ENCODE measurements at places on chromosomes 1 and 21.

DNA sequence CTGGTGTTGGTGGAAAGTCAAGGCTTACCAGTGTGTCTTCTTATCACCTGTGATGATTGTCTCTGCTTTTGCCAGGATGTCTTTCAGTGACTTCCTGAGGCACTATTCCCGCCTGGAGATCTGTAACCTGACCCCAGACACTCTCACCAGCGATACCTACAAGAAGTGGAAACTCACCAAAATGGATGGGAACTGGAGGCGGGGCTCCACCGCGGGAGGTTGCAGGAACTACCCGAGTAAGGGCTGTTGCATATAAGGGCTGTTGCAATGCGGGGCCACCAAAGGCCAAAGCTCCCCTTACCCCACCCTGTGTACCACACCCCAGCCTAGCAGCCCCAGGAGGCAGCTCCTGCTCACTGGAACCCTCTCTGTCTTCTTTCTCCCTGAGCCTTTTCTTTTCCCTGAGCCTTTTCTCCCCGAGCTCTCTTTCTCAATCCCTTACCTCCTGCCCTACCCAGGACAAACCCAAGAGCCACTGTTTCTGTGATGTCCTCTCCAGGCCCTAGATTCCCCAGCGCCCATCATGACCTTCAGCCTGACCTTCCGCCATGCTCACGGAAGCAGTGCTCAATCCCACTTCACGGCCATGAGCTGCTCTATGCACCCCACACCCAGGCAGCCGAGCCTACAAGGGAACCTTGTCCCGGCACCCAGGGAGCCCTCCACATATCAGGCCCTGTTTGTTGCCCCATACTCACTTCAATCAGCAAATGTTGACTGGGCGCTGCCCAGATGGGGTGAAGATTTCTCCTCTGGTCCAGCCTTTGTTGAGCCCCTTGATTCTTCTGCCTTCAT lies 40.6 kb downstream of the CAPN2 start:
- no peak for DNase-seq

- no peak for DNase-seq
Measured at GRCh38 chr1:179095924-179096323, 14.1 kb downstream of the TOR3A start.

DNA sequence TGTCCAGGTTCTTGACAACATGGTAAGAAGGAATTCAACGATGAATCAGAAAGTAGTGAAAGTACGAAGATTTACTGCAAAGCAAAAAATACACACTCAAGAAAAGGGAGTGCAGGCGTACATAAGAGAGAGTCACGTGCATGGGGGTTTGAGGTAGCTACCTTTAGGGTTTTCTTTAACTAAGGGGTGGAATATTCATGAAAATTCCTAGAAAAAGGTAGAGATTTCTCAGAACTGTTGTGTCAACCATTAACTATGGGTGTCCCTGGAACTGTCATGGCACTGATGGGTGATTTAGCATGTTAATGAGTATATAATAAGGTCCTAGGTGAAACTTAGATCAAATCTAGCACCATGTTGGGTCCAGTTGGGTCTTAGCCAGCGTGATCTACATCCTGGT lies 22.5 kb upstream of the SYDE2 start:
- no peak for DNase-seq

DNA sequence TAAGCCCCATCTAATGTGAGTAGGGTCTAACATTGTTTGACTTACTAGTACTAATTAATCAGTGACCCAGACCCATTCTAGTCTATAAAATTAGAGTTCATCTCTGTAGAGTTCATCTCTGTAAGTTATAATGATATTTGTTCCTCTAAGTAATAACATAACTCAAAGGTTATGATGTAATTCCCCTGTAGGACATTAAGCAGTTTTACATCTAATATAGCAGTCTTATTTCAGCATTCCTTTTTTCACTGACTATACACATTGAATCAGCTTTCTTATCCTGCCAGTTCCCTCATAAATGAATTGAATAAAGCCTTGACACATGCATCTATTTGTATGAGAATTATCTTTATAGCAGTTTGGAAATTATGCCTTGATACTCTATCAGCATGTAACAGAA lies 90.9 kb downstream of the SH3GLB1 start:
- no peak for DNase-seq

DNA sequence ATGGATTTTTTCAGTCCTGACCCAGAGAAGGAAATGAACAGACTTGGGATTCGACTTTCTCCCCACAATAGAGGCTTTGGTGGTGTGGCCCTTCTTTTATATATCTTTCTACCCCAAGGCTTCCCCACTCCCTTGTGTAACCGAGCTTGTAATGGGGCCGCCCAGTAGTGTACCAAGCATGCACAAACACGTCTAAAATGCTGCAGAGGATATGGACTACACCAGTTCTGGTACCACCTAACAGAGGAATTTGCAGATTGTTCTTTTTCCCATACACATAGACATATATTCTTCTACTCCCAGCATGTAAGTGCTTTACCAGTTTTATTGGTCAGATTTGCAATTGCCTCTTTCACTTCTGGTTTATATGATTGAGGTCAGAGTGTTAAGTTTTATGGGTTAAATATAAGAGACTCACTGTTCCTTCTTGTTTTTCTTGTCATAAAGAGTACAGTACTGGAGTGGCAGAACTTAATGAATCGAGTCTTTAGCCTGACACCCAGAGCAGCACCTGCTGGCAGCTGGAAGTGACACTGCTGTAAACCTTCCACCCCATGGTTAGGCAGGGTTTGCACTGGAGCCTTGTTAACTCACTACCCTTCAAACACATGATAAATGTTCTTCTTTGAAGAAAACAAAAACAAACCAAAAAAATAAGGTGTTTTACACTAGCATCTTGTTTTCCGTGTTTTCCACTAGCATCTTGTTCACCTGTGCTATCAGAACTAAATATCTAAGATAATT lies 198.6 kb downstream of the PTPRC start:
- no peak for DNase-seq

DNA sequence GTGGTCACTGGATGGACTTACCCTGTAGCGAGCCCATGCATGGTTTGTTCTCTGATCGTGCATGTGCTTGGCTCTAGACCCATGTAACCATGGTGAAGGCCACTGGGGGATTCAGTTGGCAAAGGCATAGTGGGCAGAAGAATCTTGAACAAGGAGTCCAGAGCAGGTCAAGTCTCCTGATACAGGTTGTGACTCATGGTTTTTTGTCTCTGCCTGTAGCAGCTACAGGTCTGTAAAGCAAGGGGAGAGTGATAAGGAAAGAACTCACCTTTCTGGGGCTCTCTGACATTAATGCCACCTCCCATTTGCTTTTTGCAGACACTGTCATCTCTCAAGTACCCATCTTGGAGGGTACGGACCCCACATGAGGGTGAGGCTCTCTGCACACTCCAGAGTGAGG lies 153.4 kb upstream of the CAMK1G start:
- DNase-seq, result no peak

DNA sequence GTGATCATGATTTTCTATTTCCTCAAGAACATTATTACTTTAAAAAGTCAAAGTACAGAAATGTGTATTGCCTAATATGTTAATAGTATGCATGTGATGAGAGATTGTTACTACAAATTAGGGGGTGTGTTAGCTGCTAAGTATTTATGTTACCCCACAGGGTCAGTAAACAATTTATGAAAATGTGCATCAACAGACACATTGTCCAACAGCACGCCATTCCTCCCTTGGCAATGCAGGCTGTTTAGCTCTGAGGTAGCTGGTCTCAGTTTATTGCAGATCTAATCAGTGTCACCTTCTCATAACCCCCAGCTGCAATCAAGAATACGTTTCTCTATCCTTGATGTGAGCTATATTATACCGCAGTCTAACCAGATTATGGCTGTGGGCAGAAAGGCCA lies 99.4 kb downstream of the TNR start:
- DNase-seq, result no peak

GRCh38 chr1:241600496-241600901 lies 39.7 kb downstream of the CHML start:
- no peak for DNase-seq

DNA sequence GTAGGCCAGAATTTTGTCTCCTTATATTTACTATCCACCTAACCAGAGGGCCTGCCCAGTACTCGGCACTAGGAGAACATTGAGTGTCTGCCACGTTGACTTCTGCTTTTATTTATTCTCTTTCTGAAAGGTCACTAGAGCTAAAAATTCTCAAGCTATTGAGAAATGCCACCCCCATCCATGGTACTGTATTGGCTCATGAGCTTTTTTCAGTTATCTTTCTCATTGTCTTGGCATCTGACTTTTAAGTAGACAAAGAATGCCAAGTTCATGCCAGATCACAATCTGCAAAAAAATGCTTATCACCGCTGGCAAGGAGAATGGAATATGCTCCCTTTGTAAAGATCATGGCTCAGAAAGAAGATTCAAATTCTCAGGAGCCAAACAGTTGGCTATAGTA lies 49.8 kb upstream of the MROH9 start:
- DNase-seq, result no peak

DNA sequence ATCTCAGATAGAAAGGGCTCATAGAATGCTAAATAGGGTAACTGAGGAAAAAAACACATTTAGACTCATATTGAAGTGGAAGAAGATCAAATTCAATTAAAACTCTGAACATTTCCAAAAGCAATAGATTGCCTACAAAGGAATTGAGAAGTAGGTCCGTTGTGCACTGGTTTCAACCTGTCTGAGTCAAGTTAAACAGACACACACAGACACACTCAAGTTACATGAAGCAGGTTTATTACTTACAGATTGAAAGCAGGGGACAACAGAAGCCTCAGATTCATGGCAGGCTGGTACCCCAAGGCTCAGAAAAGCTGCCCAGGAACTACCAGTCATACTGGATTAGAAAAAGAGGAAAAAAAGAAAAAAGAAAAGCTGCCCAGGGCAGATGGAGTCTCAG lies 20.7 kb upstream of the S100A2 start:
- no peak for DNase-seq

GRCh38 chr1:30942326-30942963 lies 33.9 kb upstream of the SDC3 start:
- DNase-seq, result no peak

- no peak for DNase-seq
Measured at GRCh38 chr1:164602480-164603093, 43.6 kb downstream of the PBX1 start.

DNA sequence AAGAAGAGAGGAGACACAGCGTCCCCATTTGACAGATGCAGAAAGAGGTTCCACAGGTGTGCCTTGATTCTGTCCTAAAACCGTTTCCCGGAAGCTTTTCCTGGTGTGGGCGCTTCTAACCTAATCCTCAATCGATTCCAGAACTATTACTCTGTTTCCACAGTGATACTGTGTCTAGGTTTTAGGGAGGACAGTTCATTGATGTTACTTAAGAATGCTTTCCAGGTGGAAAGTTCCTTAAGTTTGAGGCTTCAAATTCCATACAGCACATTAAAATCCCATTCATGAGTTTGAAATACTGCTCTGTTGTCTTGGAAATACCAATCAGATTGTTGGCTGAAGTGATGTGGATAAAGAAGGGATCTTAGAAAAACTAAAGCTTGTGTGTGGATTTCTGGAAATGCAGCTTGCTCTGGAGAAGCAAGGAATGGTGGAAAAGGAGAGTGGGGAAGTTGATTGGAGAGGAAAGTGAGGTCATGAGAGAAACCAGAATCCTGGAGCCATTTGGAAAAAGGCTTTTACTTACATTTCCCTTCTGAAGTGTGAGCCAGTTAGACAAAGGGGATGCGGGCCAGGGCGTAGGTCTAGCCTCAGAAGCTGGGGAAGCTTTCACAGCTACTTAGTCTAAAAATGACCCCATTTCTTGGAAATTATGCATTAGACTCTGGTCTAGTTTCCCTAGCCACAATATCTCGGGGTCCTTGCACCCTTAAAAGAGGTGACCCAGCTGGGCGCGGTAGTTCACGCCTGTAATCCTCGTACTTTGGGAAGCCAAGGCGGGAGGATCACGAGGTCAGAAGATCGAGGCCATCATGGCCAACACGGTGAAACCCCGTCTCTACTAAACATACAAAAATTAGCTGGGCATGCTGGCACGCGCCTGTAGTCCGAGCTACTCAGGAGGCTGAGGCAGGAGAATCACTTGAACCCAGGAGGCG lies 6.7 kb downstream of the ELF3 start:
- no peak for DNase-seq

DNA sequence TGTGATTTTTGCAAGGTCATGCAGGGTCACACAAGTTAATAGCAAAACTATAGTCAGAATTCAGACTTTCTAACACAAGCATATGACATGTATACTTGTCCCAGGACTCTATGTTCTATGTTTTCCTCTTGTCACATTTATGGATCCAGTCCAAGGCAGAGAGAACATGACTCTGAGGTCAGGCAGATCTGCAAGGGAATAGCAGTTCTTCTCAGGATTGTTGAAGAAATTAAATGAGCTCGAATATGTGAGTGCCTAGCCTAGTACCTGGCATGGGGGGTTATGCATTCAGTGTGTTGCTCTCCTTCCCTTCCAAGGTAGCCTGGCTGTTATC lies 9.5 kb upstream of the RPTN start:
- no peak for DNase-seq

GRCh38 chr1:23214640-23215039 lies 2.7 kb downstream of the HTR1D start:
- DNase-seq, result no peak

DNA sequence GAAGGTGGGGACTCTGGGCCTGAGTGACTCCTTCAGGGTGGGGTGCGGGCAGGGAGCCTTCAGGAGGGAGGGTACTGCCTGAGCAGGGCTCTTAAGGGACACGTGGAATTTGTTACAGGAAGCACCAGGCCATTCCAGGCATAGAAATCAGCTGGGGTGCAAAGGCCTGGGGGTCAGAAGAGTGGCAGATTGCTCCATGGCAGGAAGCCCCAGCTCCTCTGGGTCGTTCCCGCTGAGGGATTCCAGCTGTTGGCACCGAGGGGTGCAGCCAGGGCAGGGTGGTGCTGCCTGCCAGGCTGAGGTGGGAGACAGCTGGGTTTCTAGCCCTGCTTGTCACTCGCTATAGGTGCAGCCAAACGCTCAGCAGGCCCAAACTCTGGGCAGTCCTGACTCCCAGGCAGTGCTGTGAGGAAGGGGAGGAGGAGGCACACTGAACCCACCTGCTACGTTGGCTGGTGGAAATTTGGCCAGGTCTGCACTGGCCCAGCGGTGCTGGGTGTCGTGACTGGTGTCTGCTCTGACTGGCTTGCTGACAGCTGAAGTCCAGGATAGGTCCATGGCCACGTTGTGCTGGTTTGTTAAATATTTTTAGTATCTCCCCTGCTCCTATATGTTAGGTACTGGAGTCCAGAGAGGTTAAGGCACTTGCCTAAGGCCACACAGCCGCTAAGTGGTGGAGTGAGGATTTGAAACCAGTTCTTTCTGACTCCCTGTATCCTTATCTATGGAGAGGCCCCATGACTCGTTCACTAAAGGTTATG lies 19.3 kb downstream of the TNFRSF1B start:
- no peak for DNase-seq

DNA sequence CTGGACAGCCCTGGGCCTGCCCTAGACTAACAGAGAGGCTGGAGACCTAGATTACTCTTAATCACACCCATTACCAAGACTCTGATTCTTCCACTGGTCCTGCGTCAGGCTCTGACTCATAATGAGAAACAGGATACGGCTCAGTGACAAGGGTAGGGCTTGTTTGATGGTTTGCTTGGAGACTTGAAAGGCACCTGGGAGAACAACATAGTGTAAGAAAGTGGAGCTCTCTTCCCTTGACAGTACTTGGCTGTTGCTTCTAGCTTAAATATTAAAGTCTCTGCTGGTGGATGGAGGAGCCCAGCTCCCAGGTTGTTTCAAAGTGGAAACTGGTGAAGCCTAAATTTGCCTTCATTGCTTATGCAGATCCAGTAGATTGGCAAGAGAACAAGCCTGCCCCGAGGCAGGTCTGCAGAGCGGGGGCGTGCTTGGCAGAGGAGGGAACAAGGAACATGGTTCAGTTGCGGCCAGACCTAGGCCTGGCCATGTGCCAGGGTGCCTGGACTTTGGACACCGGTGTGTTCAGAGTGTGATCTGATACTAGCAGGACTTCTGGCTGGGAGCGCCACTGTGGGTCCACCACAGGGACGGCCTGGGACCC lies 480.6 kb downstream of the CAMTA1 start:
- DNase-seq, result peak; percentile 61
